Substantia nigra (tissue), 51 donors: ENCODE measurements at places on chromosomes 5 and 9.

DNA sequence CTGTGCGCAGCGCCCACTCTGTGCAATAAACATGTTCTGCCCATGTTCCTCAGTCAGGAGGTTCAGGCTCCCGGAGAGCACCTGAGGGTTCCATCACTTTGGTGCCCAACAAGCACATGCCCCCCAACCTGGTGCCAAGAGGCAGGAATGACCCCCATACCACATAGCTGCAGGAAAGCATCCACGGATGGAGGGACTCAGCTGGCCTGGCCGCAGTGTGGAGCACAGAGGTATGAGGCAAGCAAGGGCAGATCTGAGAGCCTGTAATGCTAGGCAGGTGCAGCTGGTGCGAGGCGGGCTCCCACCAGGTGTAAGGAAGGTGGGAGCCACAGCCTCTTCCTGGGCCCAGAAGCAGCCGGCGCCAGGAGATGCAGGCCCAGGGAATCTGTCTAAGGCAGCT is 4.3 kb upstream of the MRNIP start:
- DNase-seq = no peak

DNA sequence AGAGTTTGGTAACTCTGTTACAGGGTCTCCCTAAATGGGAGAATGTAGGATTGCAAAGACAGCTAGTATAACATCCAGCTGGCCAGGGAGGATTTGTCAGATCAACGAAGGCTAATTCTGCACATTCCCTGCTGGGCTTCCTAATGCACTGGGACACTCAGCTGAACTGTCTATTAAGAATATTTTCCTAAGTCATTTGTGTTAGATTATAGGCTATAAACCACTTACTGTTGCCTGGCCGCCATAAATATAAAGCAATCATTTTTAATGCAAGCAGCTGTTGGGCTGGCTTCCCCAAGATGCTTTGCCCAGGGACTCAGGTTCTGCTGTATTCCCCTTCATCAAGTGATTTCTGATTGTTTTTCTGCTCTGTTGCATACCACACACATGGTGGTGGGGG is 35.3 kb upstream of the SLIT3 start:
- no peak for DNase-seq

DNA sequence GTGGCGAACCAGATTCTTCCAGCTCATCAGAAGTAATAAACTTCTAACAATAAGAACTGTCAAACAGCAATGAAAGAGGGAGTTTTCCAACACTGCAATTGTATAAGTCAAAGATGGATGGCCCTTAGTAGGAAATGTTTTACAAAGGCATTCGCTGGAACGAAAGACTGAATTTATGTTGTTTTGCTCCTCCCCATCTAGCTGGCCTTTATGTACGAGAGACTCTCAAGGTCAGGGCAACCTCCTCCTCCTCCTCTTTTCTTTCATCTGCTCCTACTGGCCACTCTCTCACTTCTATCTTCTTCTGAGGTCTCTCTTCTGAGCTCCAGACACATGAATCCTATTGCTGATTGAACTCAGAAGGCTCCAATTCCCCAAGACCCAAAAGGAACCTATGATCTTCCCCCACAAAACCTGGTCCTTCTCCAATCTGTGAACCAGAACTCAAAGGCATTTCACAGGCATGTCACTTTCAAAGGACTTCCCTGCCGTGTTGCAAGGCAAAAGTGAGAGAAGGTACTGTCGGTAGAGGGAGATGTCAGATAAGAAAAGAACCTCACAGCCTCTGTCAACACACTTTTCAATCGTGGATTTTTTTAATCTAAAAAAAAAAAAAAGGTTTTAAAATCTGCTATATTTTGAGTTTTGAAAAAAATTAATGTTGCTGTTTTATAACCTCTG is 28.5 kb upstream of the PUM3 start:
- DNase-seq = no peak

- DNase-seq = no peak
Observed at GRCh38 chr9:107361816-107362215, 78.7 kb downstream of the RAD23B start.

- DNase-seq = no peak
Observed at GRCh38 chr9:125561509-125562148, 145.4 kb downstream of the MAPKAP1 start.

GRCh38 chr9:304519-305185 is 90.0 kb downstream of the DOCK8 start:
- no peak for DNase-seq

GRCh38 chr9:22033012-22033630 is 24.0 kb upstream of the CDKN2B start:
- no peak for DNase-seq

DNA sequence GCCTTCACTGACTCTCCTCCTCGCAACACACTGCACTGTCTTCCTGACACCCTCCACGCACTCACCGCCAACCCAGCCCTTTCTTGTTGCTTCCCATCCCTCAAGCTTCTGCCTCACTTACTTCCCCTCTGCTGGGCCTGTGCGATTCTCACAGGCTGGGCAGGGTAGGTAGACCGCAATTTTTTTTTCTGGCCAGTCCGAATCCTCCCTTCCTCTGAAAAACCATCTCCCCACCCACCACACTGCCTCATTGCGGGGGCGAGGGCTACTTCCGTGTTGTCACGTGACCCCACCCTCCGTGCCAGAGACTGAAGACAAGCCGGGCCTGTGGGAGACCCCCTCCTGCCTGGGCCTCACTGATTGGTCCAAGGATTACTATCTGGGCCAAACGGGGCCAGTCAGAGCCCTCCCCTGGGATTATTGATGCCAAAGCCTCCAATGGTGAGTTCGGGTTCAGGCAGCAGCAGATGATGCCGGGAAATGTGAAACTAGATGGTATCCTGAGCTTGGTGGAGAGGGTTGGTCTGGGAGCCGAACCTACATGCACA is 73.1 kb downstream of the STK10 start:
- no peak for DNase-seq

DNA sequence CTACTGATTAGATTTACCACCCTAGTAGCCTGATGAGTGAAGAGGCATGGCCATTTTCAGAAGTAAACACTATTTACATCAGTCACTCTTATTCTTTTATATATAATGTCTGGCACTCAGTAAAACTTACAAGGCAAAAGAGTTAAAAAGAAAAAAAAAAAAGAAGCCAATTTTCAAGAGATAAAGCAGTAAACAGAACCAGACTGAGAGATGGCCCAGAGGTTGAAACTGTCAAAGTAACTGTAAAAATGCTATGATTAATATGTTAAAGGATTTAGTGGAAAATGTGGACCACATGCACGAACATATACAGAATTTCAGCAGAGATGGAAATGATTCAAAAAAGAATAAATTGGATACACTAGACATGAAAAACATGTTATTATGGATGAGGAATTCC is 6.4 kb upstream of the GPR150 start:
- no peak for DNase-seq

DNA sequence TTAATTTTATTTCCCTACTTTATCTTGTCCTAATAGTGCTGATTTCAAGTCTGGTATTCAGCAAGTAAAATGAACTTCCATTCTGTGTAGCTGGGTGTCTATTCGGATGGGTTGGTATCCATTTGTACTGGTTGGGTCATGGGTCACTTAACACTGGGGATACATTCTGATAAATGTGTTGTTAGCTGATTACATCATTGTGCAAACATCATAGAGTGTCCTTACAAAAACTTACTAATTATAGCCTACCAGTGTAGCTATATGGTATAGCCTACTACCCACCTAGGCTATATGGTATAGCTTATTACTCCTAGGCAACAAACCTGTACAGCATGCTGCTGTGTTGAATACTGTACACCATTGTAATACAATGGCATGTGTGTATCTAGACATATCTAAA is 1373.7 kb upstream of the DMAC1 start:
- no peak for DNase-seq

DNA sequence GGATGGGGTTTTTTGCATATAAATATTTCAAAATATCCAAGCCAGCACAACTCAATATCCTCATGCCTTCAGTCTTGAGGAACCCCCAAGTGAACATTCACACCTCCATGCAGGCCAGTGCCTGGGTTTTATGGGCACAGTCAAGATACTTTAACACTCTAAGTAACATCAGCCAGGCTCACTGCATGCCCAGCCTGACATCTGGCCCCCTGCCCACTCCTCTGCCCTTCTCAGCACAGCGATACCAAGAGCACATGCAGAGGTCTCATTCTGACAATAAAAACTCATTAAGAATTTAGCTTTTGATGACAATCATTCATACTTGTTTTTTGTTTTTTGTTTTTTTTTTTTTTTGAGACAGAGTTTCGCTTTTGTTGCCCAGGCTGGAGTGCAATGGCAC is 250.0 kb downstream of the CWC27 start:
- DNase-seq = no peak

- DNase-seq = no peak
Observed at GRCh38 chr5:116859666-116860320, 285.2 kb upstream of the SEMA6A start.

DNA sequence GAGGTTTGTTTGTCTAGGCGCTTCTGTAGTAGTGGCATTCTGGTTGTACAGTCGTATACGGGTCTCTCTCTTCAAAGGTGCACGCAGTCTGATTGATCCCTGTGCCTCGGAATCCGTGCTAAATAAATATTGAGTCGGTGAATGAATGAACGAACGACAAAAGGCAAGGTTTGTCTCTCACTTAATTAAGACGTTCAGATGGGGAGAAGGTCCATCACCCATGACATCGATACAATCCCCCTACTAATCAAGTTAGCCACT is 500 bp upstream of the CREBRF start:
- no peak for DNase-seq

GRCh38 chr5:3740546-3741373 is 145.1 kb downstream of the IRX1 start:
- DNase-seq = no peak

DNA sequence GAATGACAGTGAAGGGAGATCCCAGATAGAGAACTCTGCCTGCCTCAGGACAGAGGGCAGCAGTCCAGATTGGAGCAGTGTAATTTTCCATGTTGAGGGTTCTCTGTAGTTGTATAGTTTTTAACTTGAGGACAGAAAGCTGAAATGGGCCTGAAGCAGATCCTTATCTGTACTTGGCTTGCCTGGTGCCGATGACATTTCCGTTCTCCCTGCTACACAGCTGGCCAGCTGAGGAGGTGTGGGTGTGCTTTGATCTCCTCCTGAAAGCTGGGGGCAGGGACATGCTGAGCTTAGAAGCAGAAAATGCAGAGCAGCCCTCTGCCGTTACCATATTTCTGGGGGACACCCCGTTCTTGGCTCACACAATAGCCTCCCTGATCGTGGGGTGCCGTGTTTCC is 10.5 kb downstream of the GLRX start:
- DNase-seq = no peak

DNA sequence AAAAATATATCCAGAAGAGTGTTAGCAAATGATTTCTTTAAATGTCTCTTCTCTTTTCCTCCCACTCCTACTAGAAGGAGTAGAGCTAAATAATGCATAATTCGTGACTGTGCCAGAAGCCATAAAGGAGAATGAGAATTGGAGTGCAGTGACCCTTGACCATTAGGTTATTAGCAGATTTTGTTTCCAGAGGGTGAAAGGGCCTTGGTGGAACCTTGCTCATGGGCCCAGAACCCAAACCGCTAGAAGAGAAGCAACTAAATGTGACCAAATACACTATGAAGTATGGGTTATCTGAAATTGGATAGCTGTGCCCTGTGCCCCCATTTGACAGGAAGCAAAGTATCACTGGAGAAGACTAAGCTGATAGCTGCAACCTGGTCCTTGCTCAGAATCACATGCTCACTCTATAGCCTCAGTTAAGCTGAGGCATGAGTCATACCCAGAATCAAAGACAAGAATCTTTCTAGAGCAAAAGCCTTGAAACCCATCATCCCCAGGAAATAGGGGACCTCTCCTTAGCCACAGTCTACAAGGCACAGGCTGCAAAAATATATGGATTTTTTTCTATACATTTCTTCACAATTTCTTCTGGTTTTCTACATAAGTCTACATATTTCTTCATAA is 36.3 kb downstream of the CAPSL start:
- no peak for DNase-seq

DNA sequence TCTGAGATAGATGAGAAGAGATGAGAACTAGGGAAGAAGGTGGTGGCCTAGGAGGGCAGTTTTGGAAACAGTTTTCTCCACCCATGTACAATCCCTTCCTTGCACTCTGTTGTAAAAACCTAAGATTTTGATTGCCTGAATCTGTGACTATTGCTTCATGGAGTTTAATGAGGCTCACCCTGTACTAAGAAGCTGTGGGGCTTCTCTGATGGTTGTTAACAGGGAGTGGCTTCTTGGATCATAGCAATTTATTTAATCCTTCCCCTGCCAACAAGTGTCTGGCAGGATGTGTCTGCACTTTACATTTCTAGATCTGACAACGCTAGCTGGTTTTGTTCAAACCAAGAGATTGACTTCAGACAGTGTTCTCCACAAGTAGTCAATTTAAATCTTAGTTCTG is 74.7 kb upstream of the C5orf46 start:
- DNase-seq = no peak

GRCh38 chr9:21029661-21030060 is 1.8 kb downstream of the HACD4 start:
- DNase-seq = no peak

- no peak for DNase-seq
Observed at GRCh38 chr5:9479361-9479760, 66.5 kb downstream of the SEMA5A start.

DNA sequence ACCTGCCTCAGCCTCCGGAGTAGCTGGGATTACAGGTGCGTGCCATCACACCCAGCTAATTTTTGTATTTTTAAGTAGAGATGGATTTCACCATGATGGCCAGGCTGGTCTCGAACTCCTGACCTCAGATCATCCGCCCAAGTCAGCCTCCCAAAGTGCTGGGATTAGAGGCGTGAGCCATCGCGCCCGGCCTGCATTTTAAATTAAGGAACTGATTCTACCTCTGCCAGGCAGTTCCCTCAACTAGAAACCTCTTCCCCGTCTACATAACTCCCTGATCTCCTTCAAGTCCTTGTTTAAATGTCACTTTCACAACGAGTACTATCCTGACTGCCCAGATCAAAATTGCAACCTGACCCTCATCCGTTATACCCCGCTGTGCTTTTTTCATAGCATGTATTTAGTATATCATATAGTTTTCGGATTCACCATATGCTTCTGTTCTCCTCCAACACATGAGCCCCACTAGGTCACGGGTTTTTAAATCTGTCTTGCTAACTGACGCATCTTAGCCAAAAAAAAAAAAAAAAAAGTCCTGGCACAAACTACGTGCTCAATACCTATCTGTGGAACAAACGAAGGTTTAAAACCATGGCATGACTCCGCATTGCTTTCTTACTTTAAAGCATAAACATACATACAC is 858 bp upstream of the SOWAHA start:
- no peak for DNase-seq

DNA sequence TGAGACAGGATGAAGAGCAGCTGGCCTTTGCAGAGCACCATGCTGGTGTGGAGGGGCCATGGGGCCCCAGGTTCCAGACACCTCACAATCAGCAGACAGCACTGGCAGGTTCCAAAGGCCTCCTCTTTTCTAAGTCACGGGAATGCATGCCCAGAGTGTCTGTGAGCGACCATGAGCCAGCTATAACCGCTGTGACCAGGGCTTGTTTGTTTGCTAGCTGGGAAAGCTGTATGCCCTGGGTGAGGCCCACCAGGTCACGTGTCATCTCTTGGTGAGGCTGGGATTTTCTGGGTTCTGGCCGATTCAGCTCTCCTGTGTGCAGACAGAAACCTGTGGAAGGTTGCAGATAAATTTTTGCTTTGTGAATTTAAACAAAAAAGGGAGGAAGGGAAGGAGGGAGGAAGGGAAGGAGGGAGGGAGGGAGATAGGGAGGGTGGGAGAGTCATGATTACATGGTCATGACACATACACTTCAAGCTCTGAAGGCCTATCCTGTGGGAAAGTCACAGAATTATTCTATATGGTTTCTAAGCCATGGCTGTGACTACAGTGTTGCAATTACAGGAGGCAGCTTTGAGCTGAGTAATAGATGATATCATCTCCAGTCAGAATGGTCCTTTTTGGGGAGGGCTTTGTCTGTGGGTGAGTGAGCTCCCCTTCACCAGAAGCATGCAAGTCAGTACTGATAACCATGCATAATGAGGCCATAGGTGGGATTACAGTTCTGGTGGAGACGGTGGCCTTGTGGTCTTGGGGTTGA is 37.2 kb downstream of the PAPPA start:
- DNase-seq = no peak
